ENCODE measurements at places on chromosomes 7 and 10.

GRCh38 chr10:120741396-120741795 lies 109.8 kb upstream of the WDR11 start:
- no peak for DNase-seq

DNA sequence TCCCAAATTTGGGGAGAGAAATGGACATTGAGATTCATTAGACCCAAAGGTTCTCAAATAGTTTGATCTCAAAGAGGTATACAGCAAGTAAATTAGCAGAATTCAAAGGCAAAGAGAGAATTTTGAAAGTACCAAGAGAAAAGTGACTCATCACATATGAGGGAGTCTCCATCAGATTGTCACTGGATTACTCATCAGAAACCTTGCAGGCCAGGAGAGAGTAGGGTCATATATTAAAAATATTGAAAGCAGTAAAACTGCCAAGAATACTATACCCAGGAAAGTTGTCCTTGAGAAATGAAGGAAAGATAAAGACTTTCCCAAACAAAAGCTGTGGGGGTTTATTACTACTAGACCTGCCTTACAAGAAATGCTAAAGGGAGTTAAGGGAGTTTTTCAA lies 140.6 kb downstream of the TMEM168 start:
- DNase-seq: no peak

GRCh38 chr10:131668903-131669302 lies 231.9 kb upstream of the PPP2R2D start:
- no peak for DNase-seq

- DNase-seq: peak; percentile 8
Measured at GRCh38 chr10:34299105-34299611, 515.9 kb downstream of the PARD3 start.

DNA sequence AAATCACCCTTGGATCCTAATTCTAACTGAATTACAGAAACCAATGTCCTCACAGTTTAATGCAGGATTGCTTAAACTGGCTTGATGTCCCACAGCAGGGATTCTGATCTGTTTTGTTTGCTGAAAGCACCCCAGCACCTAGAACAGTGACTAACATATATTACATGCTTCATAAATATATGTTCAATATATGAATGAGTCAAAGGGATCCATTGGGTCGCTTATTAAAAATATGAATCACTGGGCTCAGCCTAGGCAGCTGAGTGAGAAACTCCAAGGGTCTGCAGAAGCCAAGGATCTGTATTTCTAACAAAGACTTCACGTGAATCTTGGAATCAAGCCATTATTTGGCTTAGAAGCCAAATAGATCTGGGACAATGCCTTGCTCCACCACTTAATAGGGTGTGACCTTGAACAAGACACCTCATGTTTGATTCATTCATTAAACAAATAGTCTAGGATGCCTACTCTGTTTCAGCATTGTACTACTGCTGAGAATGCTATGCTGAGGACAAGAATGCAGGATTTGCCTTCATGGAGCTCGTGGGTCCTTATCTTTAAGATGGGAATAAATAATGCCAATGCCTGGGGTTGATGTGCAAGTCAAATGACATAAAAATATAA lies 103.4 kb upstream of the DLX6 start:
- peak; percentile 26 for DNase-seq

DNA sequence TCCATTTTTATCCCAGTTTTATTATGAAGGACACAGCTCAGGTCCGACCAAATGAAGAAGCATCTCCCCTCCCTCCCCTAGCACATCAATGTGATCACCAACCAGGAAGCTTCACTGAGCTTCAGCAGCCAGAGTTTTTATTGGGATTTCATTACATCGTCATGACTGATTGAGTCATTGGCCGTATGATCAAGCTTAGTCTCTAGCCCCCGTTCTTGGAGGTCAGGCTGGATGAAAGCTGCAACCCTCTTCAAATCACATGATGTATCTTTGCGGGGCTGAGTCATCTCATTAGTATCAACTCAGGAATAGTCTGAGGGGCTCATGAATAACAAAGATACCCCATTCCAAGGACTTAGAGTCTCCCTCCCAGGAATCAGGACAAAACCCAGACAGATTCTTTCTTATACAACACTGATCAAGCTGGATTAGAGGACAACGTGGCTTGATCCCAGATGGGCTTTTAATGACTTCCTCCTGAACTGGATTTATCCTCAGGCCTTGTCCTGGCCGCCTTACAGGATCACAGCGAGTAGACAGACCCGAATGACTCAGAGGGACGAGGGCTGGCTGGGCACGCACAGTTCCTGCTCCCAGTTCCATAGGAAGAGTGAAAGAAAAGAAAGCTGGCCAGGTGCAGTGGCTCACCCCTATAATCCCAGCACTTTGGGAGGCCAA lies 14.5 kb downstream of the LIMK1 start:
- no peak for DNase-seq

DNA sequence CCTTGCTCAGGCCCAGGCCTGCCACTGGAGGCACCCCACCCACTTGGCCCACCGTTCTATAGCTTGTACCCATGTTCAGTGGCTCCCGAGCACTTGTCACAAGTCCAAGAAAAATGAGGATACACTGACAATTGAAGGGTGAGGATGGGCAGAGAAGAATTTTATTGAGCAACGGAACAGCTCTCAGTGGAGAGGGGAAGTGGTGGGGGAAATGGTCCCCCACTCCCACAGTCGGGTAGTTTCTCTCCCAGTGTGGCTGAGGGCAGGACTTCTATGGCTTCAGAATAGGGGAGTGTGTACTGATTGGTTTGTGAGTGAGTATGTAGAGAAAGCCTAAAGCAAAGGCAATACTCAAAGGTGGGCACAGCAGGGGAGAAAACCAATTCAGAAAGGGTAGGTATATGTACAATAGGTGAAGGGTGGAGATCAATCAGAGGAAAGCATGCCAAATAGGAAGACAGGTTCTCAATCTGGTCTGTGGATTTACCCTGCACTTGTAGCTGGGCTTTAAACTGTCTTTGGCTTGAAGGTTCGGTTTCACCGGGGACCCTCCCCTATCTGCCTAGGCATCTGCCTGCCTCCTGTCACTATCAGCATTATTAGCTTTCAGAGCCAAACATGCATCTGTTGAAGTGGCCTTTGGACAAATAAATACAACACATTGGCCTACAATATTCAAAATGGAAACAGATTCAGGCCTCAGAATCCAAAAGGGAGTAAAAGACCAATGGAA lies 8.9 kb upstream of the TSPAN13 start:
- no peak for DNase-seq

GRCh38 chr10:30459283-30459682 lies 25.3 kb downstream of the MAP3K8 start:
- DNase-seq: no peak

DNA sequence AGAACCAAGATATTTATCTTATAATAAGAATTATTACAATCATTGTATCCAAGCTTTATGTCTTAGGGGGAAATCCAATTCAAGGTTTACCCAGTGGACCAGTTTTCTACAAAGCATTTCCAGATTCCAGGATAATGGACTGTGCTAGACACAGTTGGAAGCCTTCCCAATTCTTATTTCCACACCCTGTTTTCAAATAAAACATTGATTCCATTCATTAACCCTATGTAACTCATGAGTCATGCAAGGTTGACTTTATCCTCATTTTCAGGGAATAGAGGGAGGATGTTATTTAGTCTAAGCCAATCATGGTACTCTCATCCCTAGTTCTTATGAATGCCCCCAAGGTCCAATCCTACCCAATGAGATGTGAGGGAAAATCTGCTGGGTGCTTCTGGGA lies 145.7 kb downstream of the RNLS start:
- no peak for DNase-seq

DNA sequence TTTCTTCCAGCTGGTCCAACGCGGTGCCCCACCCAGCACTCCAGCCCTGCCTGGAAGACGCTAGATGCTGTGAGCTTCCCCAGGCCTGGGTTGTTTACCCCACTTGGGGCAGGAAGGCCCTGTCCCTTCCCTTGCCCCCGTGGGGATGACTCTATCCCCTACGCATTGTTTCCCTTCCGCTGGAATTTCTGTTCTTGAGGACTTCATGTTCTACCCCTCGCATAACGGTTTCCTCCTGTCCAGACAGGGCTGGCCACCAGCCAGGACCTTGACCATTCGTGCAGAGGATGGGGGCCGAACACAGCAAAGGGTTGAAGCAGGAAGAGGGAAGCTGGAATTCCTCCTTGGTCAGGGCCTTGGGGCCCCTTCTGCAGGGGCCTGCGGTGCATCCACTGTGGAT lies 14.7 kb upstream of the SERPINE1 start:
- DNase-seq: no peak

Measured in NCI-H774 (cell line).